ENCODE measurements at places on chromosomes 7 and 10.

GRCh38 chr7:149010451-149010850, 17.9 kb downstream of the PDIA4 start:
- no peak for DNase-seq

DNA sequence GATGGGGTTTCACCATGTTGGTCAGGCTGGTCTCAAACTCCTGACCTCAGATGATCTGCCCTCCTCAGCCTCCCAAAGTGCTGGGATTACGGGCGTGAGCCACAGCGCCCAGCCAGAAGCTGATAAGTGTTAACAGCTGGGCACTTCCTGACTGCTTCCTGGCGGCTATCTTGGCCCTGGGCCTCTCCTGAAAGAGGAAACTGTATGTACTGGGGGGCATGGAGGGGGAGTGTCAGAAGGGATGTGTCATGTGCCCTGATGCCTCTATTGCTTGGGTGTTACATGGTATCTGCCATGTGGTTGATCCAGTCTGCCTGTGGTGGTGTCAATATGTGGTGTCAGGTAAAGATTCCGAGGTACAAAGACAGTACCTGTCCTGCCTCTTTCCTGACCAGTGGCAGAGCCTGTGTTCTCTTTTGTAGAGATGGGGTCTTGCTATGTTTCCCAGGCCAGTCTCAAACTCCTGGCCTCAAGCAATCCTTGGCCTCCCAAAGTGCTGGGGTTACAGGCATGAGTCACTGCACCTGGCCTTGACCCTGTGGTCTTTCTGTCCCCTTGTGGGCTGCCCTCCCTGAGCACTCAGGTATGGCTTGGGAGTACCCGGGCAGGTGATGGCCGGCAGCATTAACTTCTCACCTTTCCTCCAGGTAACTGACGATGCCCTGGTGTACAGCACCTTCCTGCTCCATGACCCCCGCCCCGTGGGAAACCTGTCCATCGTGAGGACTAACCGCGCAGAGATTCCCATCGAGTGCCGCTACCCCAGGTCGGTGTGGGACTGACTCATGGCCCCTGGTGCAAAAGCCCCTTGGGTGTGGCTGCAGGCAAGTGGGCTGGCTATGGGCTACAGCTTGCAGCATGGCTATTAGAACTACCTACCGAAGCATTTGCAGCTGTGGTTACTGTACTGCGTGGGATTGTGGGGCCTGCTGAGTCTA, 4.4 kb downstream of the ZP3 start:
- no peak for DNase-seq

DNA sequence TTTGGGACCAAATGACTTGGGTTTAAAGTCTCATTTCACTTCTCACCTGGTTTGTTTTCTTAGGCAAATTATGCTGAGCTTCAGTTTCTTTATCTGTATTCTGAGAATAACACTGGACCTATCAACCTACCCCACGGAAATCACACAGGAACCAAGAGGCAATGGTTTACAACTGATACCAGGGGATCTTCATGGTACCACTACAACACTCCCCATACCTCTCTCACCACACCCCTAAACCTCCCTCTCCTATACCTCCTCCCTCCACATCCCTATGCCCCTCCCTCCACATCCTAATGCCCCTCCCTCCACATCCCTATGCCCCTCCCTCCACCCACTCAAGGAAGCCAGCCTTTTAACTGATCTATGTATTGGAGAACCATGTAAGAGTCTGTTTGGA, 9.9 kb downstream of the FAM204A start:
- DNase-seq, result no peak

DNA sequence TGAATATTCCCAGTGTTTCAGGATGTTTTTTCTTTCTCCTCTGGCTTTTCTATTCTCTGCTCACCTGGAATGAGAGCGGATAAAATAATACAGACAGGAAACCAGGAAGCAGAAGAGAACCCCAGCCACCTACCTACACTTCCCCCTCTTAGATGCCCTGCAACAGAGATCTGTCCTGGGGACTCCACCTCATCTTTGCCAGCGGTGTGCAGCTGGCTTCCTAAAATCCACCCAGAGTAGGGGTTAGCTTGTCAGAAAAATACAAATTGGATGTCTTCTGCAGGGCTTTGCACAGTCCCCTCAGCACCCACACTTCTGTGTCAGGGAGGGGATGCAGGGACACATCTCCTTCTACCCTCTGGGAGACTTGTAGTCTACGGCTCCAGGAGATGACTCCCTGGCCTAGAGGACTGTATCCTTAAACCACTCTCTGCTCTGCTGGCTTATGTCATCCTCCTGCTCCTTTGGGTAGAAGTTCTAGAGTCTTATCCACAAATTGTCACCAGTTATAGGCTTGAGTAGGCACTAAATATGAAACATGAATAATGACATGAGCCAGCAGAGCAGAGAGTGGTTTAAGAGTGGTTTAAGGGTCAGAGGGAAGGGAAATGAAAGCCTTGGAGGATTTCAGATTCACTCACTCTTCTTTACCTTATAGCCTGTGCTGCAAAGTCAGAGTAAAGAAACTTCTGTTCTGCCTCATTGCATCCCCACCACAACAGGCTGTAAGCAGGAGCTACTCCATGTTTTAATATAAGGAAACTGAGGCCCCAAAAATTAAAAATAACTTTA, 749.4 kb downstream of the AUTS2 start:
- no peak for DNase-seq

- DNase-seq, result no peak
Observed at GRCh38 chr7:108324053-108325038, 131.9 kb downstream of the NRCAM start.

- DNase-seq, result peak; percentile 25
Observed at GRCh38 chr10:81179805-81180452, 642.2 kb downstream of the SH2D4B start.

DNA sequence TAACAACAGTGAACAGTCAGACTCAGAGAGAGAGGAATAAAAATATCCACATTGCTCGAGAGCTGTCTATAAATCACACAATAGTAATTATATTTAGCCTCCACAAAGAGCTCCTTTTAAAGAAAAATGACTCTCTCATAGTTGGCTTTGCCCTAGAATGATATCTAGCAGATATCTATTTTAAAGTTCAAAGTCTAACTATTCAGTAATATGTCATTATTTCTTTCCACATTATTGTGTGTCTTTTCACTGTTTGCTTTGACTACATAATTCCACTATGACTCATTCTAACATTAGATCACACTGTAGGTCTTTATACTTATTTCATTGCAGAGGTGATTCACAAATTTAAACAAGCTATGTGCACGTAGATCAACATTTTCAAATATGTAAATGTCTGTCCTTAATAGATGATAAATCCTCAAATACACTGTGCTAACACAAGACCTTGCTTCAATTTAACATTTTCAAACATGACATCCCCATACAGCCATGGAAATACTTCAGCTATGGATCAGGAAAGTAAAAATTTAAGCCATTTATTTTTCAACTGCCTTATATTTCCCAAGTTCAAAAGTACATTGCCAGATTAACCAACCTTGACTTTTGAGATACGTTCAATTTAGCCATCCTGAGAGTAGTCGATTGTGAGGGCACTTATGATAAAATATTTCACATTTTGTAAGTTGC, 99.9 kb upstream of the AKR1E2 start:
- DNase-seq, result no peak

- DNase-seq, result no peak
Observed at GRCh38 chr7:72465521-72465920, 53.4 kb upstream of the CALN1 start.

DNA sequence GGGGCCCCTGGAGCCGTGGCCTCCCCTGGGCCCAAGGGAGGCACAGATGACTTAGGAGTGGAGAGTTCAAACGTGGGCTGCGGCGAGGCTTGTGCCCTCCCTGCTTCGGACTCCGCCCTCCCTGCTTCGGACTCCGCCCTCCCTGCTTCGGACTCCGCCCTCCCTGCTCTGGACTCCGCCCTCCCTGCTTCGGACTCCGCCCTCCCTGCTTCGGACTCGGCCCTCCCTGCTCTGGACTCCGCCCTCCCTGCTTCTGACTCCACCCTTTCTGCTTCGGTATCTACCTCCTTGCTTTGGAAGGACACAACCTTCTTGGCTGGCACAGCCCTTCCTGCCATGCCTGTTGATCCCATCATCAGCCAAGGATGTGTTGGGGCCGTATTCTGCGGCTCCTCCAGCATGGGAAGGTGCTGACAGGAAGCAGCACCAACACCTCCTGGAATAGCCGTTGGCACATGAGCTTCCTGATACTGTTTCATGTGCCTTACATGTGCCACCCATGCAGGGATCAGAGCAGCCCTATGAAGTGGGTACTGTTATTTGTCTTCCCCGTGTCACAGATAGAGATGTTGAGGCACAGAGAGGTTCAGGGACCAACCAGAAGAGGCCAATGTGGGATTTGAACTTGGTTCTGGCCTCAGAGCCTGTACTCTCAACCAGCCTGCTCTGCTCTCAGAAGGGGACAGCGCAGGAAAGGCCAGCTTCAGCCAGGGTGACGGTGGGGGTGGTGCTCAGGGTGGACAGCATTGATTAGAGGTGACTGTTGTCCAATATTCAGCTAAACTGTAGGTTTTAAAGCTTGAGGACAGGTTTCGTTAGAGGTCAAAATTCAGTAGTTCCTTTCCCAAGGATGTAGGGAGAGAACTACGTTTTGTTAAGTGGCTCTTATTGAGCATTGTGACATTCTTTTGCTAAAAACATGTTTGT, 114.5 kb downstream of the NKX6-2 start:
- DNase-seq, result no peak

GRCh38 chr10:115095758-115096157, 2.6 kb downstream of the ATRNL1 start:
- no peak for DNase-seq

GRCh38 chr10:34206078-34206934, 608.8 kb downstream of the PARD3 start:
- no peak for DNase-seq

DNA sequence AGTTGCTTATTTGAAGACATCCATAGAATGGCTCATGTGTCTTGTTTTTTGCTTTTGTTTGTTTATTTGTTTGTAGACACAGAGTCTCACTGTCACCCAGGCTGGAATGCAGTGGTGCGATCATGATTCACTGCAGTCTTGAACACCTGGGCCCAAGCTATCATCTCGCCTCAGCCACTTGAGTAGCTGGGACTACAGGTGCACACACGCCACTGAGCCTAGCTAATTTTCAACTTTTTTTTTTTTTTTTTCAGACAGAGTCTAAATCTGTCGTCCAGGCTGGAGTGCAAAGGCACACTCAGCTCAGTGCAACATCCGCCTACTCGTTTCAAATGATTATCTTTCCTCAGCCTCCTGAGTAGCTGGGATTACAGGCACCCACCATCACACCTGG, 83.3 kb upstream of the KLF6 start:
- no peak for DNase-seq

- no peak for DNase-seq
Observed at GRCh38 chr7:19814776-19815175, 41.4 kb upstream of the TMEM196 start.

DNA sequence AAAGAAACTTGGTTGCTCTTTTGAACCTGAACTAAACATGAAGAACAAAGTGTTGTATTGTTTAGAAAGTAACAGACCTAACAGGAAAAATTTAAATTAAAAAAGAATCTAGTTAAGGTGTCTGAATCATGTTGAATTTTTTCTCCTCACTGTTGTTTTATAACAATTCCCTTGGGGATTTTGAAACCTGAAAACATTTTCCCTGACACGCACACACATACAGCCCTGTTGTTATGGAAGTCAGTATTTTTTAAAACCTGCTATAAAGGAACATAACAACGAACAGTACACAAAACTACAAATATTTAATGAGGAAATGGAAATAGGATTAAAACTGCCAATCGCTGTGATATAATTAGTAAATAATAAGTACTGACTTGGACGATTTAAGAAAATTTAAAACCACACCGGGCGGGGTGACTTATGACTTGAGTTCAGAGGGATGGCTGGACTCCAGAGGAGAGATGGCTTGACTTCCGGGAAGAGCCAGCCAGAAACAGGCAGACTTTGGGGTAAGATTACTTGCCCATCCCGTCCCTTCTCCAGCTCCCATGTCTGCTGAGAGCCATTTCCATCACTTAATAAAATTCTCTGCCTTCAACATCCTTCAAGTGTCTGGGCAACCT, 16.2 kb upstream of the SPOCK2 start:
- no peak for DNase-seq

- DNase-seq, result no peak
Observed at GRCh38 chr10:101400585-101400984, 46.6 kb downstream of the BTRC start.

DNA sequence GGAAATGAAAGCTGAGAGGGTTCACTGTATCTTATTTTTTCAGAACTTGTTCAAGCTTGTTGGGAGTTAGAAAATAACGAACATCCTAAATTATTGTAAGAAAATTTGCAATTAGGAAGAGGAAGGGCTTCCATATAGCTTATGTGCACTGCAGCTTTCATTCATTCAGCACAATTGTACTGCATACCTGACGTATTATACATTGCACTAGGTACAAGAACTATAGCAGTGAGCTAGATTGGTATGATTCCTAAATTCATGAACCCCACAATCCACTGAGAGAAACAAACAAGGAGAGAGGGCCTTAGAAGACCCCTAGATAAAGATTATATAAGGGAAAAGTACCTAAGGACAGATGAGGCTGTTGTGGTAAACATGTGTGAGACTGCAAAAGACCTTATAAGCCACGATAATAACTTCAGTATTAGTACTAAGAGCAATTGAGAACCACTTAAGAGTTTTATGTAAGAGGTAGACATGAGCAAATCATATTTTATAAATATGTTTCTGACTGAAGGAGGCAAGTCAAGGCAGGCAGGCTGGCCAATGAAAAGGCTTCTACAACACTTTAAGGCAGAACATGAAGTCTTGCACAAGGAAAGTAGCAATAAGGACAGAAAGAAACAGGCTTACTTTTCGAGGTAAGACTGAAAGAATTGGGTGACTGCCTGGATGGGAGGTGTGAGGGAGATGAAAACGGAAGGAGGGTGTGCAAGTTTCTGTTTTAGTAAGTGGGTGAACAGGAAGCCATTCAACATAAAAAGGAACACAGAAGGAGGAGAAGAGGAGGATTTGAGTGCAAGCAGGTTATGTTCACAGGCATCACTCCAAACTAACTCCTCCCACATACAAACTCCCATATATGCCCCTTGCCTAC, 77.9 kb upstream of the LRRN3 start:
- no peak for DNase-seq

- DNase-seq, result no peak
Observed at GRCh38 chr7:82699773-82700186, 256.2 kb upstream of the CACNA2D1 start.

GRCh38 chr7:129875745-129876411, 76.9 kb downstream of the UBE2H start:
- no peak for DNase-seq

DNA sequence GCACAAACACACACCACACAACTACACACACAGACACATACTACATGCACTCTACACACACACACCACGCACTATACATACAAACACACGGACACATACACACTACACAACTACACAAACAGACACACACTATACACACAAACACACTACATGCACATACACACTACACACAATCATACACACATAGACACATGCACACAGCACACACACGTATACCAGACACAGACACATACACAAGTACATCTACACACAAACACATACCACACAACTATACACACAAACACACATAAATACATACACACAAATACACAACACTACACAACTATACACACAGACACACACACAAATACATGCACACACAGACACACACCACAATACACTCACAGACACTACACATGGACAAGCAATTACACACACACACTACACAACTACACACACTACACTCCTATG, 4.6 kb downstream of the GPR15LG start:
- no peak for DNase-seq

Data from testis (tissue), 5 donors.